GM13977 (cell line): ENCODE measurements at places on chromosomes 7 and 10.

DNA sequence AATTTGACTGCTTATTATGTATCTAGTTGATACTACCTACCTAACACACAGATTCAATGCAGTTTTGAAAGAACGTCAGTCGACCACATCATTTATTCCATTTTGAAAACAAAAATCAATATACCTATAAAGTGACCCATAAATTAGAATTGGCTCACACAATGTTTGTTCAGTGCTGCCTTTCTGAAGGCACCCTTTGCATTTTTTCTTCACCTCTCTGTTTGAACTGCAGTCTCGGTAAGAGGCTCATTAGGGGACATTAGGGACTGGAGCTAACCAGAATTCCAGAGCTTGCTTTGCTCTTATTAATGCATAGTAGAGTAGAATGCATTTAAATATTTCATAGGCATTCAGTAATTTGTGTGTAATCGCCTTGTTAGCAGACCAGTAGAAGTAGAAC, 234.1 kb downstream of the FOXP2 start:
- DNase-seq, result no peak

DNA sequence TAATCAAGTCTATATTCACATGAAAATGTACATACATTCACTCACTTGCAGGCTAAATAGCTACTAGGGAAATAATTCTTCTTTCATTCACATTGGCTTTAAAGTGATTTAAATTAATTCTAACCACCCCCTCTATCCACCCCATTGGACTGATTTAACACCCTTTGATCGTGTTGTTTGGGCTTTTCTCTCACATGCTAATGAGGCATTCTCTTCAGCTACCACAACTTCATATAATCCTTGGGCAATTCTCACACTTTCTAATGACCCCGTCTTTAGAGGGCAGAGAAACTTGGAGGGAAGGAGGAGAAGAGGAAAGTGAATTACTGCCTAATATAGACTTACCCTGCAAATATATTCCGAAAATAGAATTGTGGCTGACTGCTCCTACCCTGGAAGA, 24.6 kb downstream of the GRM3 start:
- DNase-seq, result no peak

DNA sequence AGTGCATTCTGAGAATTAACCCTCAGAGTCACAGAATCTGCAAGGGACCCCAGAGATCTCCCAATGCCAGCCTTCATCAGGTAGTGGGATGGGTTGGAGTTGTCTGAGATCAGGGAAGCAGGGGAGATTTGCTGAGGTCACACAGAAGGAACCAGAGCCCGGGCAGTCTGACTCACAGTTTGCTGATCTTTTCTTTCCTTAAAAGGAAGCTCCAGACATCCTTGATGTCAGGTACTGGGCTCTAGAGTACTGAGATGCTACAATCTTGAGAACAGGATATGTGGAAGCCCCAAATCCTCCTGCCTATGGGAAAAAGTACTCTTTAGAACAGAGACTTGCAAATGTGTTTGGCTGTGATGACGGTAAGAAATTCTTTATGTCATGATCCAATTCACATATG, 706 bp downstream of the TBATA start:
- DNase-seq, result no peak

DNA sequence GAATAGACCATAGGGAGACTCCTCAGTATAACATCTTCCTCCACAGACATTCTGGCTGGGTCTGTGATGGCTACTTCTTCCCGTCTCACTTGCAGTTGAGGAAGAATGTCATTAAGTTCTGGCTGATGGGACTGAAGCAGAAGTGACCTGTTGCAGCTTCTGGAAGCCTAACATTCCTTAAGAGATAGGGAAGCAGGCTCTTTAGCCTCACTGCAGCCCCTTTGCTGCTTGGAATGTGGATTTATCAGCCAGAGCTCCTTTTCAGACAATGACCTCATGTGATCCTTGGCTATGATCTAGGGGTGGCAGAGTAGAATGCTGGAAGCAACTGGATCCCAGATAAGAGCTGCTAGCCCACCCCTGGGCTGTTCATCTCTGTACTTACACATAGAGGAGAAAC, 142.5 kb downstream of the RNF216 start:
- DNase-seq, result no peak

DNA sequence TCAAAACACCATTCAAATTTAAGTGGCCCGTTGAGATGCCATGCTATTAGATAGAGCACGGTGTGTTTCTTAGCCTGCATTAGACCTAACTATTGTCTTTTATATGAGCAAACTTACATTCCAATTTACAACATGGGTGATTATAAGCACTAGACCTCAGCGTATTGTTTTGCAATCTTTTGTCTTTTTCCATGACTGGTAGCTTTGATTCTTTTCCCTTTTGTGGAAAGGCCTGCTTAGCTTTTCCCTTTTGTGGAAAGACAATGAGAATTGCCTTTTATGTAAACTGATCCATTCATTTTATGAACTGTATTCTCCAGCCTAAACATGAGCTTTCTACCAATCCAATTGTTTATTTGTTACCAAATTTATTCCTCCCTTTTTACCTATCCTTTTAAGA, 823.1 kb downstream of the CCSER2 start:
- DNase-seq, result no peak

DNA sequence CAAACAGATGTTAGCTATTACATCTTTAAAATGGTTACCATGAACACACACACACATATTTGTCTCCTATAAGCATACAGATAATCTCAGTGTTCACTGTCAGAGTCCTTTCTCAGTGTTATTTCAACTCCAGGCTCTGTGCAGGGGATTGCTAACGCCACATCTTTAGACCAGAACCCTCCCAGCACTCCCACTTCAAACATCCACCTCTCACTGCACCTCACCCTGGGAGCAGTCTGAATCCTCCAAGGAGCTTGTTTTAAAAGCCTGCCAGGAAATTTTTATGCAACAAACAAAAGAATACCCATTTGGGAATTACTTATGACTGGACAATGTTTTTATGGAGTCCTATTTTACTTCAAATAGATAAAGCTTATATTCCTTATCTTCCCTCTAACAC, 107.4 kb downstream of the PARD3 start:
- no peak for DNase-seq

- DNase-seq, result no peak
Measured at GRCh38 chr7:26365901-26366275, 74.2 kb downstream of the SNX10 start.
